Hematopoietic multipotent progenitor cell treated with erythropoietin and hydrocortisone succinate and interleukin-3 and kit ligand, for 17 days (in vitro differentiated cells): ENCODE measurements at places on chromosomes 6 and 20.

DNA sequence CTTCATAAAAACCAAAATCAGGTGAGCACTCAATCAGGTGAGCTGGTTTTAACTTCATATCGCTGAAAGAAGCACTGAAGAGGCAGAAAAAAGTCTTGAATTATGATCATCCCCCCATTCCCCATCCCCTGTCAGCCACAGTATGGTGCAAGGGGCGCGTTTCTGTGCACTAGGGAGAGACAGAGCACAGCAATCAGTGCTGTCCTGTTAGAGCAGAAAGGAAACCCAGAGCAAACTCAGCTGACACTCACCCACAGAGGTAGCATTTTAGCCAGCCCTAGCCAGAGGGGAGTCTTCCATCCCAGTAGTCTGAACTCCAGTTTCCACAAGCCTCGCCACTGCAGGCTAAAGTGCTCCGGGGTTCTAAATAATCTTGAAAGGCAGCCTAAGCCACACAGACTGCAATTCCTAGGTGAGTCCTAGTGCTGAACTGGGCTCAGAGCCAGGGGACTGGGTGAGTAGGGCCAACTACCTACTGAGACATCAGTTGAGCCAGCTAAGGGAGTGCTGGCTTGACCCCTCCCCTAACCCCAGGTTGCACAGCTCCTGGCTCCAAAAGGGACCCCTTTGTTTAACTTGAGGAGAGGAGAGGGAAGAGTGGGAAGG, 1352.6 kb upstream of the GJE1 start:
- no peak for DNase-seq

GRCh38 chr20:34705008-34705396, 858 bp downstream of the TP53INP2 start:
- no peak for DNase-seq

GRCh38 chr20:38272961-38273360, 12.4 kb upstream of the KIAA1755 start:
- no peak for DNase-seq

DNA sequence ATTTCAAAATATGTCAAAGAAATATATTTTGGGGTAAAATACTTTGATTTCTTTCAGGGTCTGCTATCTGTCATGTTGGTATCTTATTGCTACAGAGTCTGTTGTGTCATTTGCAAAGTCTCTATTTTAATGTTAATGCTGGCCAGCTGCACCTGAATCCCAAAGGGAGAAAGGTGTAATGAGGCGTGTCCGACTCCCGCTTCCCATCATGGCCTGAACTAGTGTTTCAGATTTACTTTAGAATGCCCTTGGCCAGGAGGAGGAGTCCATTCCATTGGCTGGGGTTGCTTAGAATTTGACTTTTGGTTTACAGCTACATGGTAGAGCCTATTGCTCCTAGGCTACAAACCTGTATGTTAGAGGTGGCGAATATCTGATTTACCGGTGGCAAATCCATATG, 69.3 kb downstream of the FAM50B start:
- no peak for DNase-seq

GRCh38 chr6:129007701-129008373, 124.9 kb downstream of the LAMA2 start:
- no peak for DNase-seq

DNA sequence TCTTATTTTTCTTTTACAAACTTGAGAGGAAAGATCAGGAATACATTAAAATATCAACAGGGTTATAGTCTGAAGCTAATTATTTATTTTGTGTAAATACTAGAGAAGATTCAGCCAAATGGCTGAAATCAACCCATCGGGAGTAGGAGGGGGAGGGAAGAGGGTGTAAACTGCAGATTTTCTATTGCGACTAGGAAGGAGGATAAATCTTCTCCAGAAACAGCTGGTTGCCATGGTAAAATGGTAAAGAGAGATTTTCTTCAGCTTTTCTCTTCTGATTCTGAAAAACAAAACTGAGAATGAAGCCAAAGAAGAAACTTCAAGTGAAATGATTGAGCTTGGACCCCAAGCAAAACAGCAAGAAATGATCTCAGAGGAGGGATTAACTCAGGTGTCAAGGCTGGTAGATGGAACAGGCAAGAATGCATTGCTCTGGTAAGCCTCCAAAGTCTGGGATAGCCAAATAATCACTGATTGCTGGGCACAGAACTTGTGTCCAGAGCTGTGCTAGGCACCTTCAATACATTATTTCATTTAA, 193.5 kb upstream of the SPTLC3 start:
- DNase-seq: no peak

DNA sequence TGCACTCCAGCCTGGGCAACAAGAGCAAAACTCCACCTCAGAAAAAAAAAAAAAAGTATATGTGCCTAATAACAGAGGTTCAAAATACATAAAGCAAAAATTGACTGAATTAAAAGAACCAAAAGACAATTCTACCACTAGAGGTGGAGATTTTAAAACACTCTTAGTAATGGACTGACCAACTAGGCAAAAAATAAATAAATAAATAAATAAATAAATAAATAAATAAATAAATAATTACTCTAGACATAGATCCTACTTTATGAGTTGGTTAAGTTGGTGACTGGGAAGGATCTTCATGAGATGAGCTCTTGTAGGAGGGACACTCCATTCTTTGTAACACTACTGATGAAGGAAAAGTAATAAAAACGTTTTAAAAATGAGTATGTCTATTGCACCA, 113.9 kb downstream of the SGK1 start:
- no peak for DNase-seq

DNA sequence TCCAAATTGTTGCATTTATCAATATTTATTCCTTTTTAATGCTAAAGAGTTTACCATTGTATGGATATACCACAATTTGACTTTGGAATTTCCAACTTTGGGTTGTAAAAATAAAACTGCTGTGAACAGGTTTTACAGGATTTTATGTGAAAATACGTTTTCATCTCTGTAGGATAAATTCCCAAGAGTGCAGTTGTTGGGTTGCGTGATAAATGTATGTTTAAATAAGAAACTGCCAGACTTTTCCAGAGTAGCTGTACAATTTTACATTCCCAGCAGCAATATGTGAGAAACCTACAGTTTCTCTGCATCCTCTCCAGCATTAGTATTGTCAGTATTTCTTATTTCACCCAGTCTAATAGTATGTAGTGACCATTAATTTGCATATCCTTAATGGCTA, 12.6 kb downstream of the TAB2 start:
- no peak for DNase-seq
